CMK (cell line): ENCODE measurements at places on chromosomes 16 and 17.

GRCh38 chr16:52757746-52758472, 211.0 kb upstream of the TOX3 start:
- DNase-seq: no peak

- DNase-seq: peak; percentile 73
Observed at GRCh38 chr17:44387804-44388203, 1.6 kb downstream of the ITGA2B start.

DNA sequence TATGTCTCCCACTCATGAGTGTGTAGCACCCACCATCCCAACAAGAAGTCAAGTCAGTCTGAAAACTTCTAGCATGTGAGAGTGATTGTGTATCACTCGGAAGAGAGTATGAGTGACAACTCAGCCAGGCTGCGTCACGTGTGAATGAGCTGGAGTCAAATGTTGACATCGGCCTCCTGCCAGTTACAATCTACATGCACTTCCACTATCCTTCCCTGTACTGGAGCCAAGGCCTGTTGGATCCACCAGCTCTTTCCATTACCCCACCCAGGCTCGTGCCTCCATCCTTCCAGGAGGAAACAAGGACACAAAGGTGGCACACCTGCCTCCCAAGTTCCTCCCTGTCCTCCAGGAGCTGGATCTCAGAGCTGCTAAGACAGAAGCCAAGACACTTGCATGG, 64.5 kb downstream of the ASIC2 start:
- no peak for DNase-seq

- DNase-seq: no peak
Observed at GRCh38 chr16:3854750-3855541, 25.6 kb downstream of the CREBBP start.

- no peak for DNase-seq
Observed at GRCh38 chr16:85675251-85675874, 13.4 kb downstream of the GINS2 start.
